AG10803 (cell line): ENCODE measurements at places on chromosomes 11 and 22.

- peak; percentile 27 for DNase-seq
These were observed 7.8 kb upstream of the RTL6 start for GRCh38 chr22:44505796-44506354.

DNA sequence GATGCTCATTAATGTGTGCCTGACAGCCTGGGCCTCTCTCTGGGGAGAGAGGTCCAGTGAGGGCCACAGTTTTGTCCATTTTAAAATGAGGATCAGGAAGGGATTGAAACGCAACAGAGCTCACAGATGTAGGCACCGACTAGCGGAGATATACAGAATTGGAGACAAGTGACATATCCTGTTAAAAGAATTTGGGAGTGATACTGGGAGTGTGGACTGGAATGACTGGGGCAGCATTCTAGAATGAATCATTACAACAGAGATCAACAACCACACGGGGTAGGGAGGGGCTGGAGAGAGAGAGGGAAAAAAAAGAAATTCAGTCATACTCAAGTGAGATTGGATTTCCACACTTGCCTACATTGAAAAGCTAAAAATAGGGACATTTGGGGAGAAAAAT lies 2.5 kb upstream of the NCAM1 start:
- peak; percentile 69 for DNase-seq

DNA sequence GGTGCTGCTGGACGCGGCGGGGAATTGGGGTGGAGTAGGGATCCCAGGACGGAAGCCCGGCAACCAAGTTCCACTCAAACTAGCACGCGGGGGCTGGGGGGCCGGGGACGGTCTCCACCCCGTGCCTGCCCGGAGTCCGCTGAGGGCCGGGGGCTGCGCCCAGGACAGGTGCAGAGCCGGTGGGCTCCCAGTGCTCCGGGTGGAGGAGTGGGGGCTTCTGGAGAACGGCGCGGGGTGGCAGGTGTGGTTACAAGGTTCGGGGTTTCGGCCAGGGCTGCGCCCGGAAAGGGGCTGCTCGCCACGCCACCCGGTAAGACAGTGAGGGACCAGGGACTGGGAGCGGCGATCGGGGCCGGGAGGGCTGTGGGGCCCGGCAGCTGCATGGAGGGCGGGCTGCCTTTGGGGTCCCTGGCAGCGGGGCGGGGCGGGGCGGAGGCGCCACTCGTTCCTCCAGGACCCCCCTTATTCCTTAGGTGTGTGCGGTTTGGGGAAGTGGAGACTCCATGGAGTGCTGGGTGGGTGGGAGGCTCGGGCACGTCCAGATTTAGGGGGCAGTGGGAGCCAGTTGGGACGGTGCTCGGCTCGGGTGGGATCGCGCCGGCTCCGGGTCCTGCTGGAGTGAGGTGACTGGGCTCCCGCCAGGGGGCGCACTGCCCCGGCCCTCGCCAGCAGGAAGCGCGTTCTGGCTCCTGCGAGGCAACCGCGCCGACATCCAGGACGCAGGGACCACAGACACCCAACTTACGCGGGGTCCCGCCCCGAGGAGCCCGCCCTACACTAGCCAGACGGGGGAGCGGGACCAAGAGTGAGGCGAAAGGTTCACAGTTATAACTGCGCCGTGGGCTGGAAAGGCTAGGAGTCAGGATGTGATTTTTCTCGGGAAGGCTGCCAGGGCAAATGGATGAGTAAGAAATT lies 868 bp downstream of the TSPAN18 start:
- peak; percentile 70 for DNase-seq

- no peak for DNase-seq
These were observed 20.5 kb upstream of the ISX start for GRCh38 chr22:35045451-35045850.

- DNase-seq = peak; percentile 48
These were observed 4.4 kb upstream of the FOXRED2 start for GRCh38 chr22:36510966-36511881.

- no peak for DNase-seq
These were observed 81.3 kb upstream of the LINC01488 start for GRCh38 chr11:69400140-69400539.

DNA sequence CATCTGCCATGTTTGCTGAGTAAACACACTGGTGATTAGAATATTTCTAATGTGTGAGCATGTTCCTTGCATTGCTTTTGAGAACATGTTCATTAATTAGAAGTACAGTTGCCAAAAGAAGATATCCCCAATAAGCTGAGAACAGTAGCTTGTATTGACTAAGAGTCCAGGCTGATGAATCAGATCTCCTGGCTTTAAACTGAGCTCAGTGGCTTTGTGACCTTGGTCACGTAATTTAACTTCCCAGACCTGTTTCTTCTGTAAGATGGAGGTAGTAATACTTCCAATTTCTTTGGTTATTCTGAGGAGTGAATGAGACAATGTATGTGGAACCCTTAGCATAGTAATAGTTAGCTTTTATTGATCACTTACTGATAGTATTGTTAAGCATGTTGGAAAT lies 61.9 kb downstream of the CYB5R2 start:
- no peak for DNase-seq

- DNase-seq = no peak
These were observed 1.4 kb downstream of the SMPD1 start for GRCh38 chr11:6391537-6392134.

DNA sequence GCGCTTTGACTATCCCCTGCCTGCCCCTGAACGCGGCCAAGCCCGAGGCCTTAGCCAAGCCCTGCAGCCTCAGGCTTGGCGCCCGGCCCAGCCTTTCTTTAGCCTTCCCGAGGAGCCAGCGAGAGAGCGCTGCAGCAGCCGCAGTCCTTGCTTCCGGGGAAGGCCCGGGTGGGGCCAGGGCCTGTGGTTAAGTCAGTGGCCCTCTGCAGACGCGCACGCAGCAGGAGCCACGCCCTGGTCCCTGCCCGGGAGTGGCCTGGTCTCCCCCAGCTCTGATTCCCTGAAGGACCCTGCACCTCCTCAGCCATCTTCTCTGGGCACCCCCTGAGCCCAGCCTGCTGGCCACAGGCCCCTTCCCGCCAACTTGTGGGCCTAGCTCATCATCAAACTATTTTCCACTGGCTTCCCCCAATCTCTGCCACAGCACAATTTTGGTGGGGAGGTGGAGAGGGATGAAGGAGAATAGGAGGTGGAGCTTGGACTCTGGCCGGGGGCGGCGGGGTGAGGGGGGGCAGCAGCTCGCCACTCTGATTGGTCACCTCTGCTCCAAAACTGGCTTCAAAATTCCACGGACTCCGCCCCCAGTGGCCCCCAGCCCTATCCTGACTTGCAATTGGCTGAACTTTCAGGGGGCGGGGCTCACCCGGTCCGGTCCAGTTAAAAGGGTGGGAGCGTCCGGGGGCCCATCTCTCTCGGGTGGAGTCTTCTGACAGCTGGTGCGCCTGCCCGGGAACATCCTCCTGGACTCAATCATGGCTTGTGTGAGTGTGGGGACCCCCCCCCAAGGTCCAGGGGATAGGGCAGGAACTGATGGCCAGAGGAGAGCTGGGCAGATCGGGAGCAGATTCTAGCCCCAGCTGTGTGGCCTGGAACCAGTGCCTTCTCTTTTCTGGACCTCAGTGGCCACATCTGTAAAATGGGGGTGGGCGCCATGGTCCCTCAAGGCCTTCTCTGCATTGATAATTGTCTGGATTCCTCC lies at the start of gene LGALS1:
LGALS1 (plus strand) TSS at position 686 of the 979 bp plus-strand sequence; CDS start at position 753, 67 bp downstream.
- peak; percentile 98 for DNase-seq
